ENCODE measurements at places on chromosomes 4 and X.

GRCh38 chr4:154732669-154733068, 11.1 kb upstream of the LRAT start:
- no peak for DNase-seq

DNA sequence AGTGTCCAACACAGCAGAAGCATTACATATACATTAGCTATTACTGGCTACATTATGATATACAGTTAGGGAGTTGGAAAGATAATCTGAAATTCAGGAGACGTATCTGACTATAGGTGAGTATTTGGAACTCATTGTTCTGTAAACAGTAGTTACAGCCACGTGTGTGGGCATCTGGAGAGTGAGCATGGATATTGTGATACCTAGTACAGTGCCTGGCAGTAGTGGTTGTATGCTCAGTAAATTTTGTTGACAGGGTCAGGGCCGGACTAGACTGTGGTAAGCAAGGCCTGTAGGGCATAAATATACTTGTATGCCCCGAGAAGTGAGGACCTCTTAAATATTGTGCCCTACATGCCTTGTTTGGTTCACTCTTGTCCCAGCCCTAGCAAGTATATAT, 2.9 kb downstream of the F9 start:
- DNase-seq: no peak

GRCh38 chrX:45110494-45110893, 90.2 kb downstream of the DIPK2B start:
- no peak for DNase-seq

DNA sequence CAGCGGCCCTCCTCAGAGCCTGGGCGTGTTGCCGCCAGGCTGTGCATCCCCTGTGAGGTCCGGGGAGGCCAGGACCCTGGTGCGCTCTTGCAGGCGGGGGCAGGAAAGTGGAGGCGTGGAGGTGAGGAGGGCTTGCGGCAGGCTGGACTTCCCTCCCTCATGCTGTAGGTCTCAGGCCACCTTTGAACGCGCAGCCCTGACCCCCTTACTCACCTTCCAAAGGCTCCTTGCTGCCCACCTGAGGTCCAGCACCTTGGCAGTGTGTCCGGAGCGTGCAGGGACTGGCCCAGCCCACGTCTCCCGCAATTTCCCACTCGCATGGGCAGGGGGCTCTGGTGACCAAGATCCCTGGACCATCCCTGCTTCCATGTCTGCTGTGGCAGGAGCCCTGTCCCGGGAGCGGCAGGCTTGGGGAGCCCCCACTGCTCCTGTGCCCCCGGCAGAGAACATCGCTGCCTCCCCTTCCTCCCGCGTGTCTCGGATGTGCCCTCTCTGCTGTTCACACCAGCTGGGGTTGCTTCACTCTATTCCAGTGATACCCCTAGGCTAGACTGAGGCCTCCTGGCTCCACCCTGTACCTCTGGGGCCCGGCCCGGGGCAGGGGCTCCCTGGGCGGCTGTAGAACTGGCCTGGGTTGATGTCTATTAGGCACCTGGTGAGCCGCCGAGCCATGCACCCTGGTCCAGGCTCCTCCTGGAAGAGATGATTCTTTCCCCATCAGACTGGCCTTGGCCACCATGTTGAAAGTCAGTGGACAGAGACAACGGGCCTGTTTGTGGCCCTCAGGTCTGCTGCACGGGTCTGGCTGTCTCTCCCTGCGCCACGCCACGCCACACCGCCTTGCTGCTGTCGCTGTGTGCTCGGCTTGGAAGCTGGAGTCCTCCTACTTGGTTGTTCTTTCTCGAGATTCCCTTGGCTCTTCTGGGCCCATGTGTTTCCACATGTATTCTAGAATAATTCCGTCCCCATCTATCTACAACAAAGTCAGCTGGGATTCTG, 95.4 kb upstream of the ADRA2C start:
- no peak for DNase-seq

DNA sequence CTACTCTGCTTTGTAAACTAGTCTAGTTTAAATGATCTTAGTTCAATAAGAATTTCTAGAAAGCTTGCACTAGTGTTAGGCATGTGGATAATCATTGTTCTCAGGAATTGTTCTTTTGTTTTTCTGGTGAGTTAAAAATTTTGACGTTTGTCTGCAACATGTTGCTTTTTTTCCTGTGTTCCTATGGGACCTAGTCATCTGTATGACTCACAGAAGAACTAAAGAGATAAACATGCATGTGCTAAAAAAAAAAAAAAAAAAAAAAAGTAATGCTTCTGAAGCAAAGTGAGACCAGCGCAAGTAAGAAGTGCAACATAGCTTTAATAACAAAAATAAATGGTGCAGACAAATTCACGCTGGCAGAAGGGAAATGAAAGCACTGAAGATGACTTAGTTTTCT, 471.2 kb downstream of the IQCM start:
- no peak for DNase-seq

- no peak for DNase-seq
Observed at GRCh38 chrX:137151403-137151802, 117.6 kb upstream of the GPR101 start.

GRCh38 chrX:109936598-109936997, 66.3 kb upstream of the TMEM164 start:
- DNase-seq: no peak

- DNase-seq: no peak
Observed at GRCh38 chrX:8845060-8845459, 43.9 kb upstream of the FAM9A start.

GRCh38 chr4:37219990-37220389, 24.6 kb upstream of the NWD2 start:
- no peak for DNase-seq

DNA sequence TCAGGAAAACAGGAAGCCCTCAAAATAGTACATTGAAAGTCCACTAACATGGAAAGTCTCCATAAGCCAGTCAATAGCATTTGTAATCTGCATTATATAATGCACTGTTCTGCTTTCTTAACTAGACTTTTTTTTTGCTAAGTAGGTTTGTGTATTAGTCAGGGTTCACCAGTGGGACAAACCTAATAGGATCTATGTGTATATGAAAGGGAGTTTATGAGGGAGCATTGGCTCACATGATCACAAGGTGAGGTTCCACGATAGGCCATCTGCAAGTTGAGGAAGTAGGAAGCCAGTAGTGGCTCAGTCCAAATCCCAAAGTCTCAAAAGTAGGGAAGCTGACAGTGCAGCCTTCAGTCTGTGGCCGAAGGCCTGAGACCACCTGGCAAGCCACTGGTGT, 116.0 kb downstream of the MXRA5 start:
- no peak for DNase-seq

DNA sequence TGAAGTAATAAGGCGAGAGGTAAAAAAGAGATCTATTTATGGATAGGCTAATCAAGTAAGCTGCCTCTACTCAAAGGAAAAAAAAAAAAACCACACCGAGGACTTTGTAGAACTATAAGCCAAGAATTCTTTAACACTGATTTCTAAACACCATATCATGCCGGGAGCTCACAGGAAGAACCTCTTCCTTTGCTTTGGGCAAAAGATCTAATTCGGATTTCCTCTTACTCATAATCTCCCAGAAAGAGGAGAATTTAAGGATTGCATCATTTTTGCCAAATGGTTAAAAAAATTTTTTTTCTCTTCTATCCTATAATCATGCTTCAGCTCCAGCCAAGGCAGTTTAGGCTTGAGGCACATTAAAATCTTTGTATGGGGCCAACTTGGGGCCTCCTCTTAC, 95.5 kb downstream of the ZNF827 start:
- no peak for DNase-seq

GRCh38 chr4:79330720-79331119, 4.9 kb upstream of the NAA11 start:
- DNase-seq: no peak

GRCh38 chr4:72900952-72901351, 168.6 kb downstream of the COX18 start:
- no peak for DNase-seq

DNA sequence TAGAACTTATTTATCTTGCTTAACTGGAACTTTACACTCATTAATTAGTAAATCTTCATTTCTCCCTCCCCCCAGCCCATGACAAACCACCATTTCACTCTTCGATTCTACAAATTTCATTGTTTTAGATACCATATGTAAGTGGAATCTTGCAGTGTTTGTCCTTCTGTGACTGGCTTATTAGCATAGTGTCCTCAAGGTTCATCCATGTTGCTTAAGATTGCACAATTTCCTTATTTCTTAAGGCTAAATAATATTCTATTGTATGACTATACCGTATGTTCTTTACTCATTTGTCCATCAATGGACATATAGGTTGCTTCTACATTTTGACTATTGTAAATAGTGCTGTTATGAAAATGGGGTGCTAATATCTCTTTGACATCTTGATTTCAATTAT, 24.5 kb upstream of the RNF212 start:
- DNase-seq: no peak

- DNase-seq: no peak
Observed at GRCh38 chrX:70172964-70173363, 4.3 kb upstream of the DGAT2L6 start.

- no peak for DNase-seq
Observed at GRCh38 chr4:119730671-119730950, 102.0 kb upstream of the PDE5A start.

DNA sequence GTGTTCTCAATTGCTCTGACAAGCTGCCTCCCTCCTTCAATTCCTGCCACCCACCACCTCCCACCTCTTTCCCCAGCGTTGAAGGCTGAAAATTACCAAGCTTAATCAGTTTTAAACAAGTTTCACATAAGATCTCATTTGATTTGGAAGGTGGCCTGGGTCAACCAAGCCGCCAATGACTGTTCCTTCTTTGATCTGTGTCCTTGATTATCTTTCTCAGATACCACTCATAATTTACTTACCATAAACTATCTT, 211.4 kb downstream of the SLIT2 start:
- DNase-seq: no peak

DNA sequence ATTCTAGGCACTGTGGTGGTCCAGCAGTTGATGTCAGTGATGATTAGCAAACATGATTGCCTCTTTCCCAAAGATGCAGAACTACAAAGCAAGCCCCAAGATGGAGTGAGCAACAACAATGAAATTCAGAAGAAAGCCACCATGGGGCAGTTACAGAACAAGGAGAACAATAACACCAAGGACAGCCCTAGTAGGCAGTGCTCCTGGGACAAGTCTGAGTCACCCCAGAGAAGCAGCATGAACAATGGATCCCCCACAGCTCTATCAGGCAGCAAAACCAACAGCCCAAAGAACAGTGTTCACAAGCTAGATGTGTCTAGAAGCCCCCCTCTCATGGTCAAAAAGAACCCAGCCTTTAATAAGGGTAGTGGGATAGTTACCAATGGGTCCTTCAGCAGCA, 365.3 kb downstream of the MAPK10 start:
- no peak for DNase-seq

- no peak for DNase-seq
Observed at GRCh38 chrX:95622200-95622599, 1062.4 kb upstream of the DIAPH2 start.

DNA sequence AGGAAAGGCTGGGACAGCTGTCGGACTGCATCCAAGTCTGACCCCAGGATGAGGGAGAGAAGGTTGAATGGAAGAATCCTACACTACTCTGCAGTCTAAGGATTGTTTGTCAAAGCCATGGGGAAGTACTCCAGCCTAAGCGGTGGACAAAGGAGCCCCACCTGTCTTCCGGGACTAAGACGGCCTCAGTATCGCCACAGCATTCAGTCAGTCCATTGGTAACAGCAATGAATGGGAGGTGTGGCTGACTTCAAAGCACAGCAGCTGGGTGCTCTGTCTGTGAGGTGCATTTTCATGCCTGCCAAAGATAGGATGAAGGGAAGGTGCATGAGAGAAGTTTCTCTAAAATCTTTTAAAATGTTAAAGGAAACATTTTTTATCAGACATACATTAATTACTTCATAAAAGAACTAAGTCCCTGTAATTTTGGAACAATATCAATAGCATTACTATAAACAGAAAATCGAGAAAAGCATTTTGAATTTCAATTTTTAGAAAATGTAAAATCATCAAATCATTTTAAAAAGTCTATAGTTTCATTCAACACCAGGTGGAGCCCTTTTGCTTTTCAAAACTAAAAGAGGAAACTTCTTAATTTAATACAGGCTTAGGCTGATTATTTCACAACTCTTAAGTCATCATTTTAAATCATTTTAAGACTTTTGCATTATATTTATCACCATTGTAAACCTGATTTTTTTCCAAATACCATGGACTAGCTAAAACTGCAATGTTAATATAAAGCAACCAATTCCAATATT, 27.6 kb upstream of the INTU start:
- peak; percentile 26 for DNase-seq

- DNase-seq: no peak
Observed at GRCh38 chrX:25108481-25108880, 92.7 kb upstream of the ARX start.

DNA sequence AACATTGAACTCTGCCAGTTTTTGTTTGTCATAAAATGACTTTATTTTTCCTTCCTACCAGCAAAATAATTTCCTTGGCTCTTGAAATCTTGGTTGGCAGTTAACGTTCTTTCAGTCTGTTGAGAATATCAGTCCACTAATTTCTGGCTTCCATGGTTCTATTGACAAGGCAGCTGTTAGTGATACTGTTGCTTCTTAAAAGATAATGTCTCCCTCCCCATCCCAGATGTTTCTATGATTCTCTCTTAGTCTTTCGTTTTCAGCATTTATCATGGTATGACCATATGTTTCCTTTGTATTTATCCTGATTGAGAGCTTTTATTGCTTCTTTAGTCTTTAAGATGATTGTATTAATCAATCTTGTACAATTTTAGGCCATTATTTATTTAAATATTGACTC, 81.1 kb upstream of the STK26 start:
- DNase-seq: no peak

GRCh38 chr4:188781655-188782054, 642.4 kb downstream of the TRIML1 start:
- no peak for DNase-seq

- DNase-seq: peak; percentile 6
Observed at GRCh38 chr4:9898596-9899305, 117.3 kb downstream of the DRD5 start.

- no peak for DNase-seq
Observed at GRCh38 chr4:153010146-153010545, 74.0 kb downstream of the FHDC1 start.

- DNase-seq: no peak
Observed at GRCh38 chr4:80386281-80386886, 50.9 kb downstream of the CFAP299 start.

GRCh38 chr4:188297873-188298272, 158.6 kb downstream of the TRIML1 start:
- no peak for DNase-seq

- peak; percentile 29 for DNase-seq
Observed at GRCh38 chr4:61446941-61447340, 246.8 kb downstream of the ADGRL3 start.

GRCh38 chrX:144295921-144296320, 412.1 kb downstream of the UBE2NL start:
- no peak for DNase-seq

- DNase-seq: no peak
Observed at GRCh38 chrX:110568441-110568840, 209.8 kb downstream of the RTL9 start.

Measured in cerebellar cortex (tissue), 1 donor.